ENCODE measurements at places on chromosomes 11 and 22.

GRCh38 chr11:96199563-96200025 lies 143.4 kb downstream of the MAML2 start:
- DNase-seq, result peak; percentile 57

DNA sequence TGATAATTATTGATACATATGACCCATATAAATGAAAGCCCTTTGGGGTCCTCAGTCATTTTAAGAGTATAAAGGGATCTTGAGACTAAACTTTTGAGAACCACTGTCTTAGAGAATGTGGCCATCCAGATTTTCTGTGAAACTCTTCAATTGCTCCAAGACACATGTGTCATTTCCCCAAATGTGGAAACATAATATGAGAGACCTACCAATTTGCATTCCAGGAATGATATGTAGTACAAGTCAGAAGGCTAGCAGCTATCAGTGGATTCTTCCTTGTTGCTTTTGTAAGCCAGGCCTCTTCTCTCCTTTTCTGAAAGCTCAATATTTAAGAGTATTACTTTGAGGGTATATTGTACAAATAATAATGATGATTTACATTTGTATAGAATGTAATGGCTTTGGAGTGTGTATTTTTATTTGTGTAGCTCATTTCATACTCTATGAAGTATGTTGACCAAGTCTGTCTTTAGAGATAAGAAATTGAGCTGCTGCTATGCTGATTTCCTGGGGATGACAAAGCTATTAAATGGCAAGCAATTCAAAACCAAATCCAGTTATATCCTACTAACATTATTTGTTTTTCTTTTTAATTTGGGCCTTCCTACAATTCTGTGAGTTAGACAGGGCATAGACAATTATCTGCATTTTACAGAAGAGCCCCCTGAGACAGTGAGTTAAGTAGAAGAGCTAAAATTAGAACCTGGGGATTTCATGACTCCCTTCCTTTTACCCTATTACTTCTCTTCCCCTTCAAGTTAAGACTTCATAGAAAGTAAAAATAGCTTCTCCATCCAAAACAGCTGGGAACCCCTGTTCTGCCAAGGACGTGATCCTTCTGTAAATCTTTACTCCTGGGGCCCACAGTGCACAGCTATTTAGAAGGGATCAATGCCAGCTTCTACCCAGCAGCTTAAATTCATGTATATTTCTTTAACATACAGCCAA lies 131.9 kb downstream of the WNT11 start:
- peak; percentile 19 for DNase-seq

DNA sequence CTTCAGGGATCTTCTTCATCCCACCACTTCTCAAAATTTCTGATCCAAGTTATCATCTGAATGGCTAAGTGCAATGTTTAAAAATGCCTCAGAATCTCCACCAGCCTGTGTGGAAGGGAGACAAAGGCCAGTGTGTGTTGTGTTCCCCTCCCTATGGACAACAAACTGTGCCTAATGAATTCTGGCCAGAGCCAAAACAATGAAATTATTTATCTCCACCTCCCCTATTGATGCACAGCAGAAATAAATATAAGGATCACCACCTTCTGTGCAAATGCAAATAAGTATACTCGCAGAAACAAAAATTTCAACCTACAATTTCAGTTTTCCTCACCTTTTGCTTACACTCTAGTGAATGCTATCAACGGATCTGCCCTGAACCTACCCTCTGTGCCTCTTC lies 75.8 kb downstream of the GAB2 start:
- no peak for DNase-seq

GRCh38 chr11:77201991-77202841 lies 74.2 kb downstream of the MYO7A start:
- DNase-seq, result no peak

GRCh38 chr22:49426098-49426497 lies 401.6 kb downstream of the BRD1 start:
- DNase-seq, result peak; percentile 42

DNA sequence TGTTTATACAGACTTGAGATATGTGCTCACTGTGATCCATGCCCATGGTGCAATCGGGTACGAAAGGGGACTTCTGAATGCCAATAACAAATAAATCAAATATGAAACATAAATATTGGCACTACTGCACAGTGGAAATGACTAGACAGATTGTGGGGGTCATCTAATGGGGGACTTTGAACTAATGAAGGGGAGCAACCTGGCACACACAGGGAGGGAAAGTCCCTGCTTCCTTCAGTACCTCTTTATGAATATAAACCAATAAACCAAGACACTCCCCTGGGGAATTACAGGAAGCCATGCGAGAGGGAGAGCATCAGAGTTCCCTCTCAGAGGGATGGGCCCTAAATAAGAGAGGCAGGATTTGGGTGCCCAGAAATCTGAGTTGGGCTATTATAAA lies 21.1 kb downstream of the MIF start:
- no peak for DNase-seq

- peak; percentile 2 for DNase-seq
Measured at GRCh38 chr22:22925805-22926369, 38.3 kb downstream of the IGLL5 start.

DNA sequence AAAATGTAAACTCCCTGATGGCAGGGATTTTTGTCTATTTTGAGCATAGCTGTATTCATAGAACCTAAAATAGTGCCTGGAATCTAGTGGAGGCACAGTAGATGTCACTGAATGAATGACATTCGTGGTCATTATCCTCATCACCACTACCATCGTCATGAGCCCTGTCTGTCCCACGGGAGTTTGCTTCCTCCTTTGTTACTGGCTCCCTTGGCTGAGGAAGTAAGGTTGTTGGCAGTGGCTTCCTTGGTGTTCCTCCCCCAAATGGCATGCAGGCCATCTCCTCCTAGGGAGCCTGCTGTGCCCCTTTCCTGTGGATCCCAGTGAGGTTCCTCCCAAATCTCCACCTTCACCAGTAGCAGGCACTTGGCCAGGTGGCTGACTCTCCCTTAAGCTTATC lies 183.0 kb downstream of the CEP164 start:
- no peak for DNase-seq

- no peak for DNase-seq
Measured at GRCh38 chr22:37986371-37986770, 2.0 kb upstream of the SOX10 start.

- no peak for DNase-seq
Measured at GRCh38 chr11:17185938-17186337, 21.8 kb downstream of the PIK3C2A start.

DNA sequence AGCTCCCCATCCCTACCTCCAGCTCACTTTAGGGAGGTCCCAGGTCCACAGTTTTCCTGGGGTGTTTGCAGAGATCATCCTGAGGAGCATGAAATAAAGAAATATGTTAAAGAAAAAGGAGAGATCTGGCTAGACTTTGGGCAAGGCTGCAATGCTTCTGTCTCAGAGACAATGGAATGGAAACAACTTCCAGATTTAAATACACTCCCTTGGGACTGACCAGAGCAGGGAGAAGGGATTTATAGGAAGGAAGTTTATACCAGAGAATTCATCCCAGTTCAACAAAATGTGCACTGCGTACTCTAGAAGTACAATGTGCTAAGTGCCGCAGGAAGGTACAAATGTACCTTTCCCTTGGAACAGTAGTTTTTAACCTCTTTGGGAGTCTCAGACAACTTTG lies 40.4 kb downstream of the ETS1 start:
- no peak for DNase-seq

DNA sequence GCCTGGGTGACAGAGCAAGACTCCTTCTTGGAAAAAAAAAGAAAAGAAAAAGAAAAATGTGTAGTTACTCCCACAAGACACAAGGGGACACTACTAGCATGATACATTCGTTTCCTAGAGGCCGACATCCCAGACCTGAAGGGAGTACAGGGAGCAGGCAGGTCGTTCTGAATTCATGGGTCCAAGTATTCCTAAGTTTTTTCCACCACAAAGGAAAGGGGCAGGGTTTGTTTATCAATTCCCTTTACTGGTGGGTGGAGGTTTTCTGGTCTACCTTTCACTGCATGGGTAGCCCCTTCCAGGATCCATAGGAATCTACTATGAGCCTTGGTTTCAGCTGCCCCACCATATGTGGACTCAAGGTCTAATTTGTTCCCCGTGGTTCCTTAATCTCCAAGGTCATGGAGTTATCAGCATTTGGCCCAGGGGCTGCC lies 11.8 kb downstream of the TIGD3 start:
- DNase-seq, result peak; percentile 63
